Left kidney (tissue), 8 donors: ENCODE measurements at places on chromosomes 7 and 10. TPM values are rescaled to one million over a fixed set of nuclear protein-coding genes. Genes with fewer than 3 reads are reported as not detected.

TFAM gene
- polyA plus RNA-seq: 77.9 TPM

TACR2 gene
- polyA plus RNA-seq: 0.38 TPM

AP1S1 gene
- 66.7 TPM for polyA plus RNA-seq

LIPK gene
- not detected for polyA plus RNA-seq

ZNF467 gene
- 27.8 TPM for polyA plus RNA-seq

THSD7A gene
- polyA plus RNA-seq: 86.9 TPM

NPC1L1 gene
- 2.3 TPM for polyA plus RNA-seq

TECTB gene
- polyA plus RNA-seq: not detected

KEL gene
- polyA plus RNA-seq: 3.8 TPM

H2BK1 gene
- polyA plus RNA-seq: not detected

FBXO24 gene
- 2.6 TPM for polyA plus RNA-seq

CDC14C gene
- 0.08 TPM for polyA plus RNA-seq

ADRB1 gene
- polyA plus RNA-seq: 0.12 TPM

MLXIPL gene
- 4.8 TPM for polyA plus RNA-seq

HMX2 gene
- polyA plus RNA-seq: 0.75 TPM

PRSS37 gene
- 0.73 TPM for polyA plus RNA-seq

FAM241B gene
- 10.9 TPM for polyA plus RNA-seq

NXPH1 gene
- 0.25 TPM for polyA plus RNA-seq

- DNase-seq: no peak
These were observed 9.5 kb upstream of the SEM1 start for GRCh38 chr7:96719164-96719563.

DNA sequence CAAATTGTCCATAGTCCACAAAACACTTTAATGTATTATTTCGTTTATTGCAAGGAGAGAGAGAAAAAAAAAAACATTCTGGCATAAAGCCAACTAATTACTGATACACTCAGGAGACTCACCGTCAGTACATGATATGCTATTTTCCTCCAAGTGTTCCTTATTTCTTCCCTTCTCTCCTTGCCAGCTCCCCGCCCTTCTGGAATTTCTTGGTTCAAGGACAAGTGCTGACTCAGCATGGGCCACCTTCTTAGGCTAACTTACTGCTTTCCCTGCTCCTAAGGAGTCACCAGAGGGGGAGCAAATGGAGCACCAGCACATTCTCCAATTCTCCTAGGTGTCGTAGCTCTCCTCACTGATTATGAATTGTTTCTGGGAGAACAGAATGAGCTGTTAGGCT lies 133.8 kb upstream of the HDAC9 start:
- no peak for DNase-seq

DNA sequence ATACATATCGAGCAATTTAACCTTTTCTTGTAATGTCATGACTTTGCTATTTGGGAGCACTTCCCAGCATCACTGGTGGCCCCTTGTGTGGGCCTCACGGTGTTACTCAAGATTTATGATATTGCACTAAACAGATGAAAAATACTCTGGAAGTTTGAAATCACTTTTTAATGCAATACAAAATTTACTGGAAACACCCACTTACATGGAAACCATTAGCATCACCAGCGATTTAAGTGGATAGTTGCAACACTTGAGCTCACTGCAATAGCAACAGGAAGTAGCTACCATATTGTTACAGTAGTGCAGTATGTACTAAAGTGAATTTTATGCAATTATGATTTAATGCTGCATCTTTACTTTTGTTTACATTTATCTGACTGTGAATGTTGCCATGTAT lies 184.4 kb downstream of the MDFIC start:
- no peak for DNase-seq

DNA sequence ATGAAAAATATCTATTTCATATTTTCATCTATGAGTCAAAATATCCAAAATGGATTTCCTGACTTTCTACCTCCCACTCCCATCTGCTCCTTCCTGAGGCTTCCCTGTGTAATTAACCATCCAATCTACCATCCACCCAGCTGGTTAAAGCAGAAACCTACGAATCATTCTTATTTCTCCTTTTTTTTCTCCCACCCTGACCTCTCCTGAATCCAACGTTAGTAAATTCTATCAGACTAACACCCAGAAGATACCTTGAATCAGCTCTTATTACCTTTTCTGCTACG lies 3.7 kb upstream of the LIPF start:
- DNase-seq: no peak

GRCh38 chr7:35241436-35241835 lies 12.5 kb downstream of the TBX20 start:
- no peak for DNase-seq

- DNase-seq: no peak
These were observed 140.0 kb downstream of the ZNF365 start for GRCh38 chr10:62514079-62514693.

GRCh38 chr10:103618575-103619423 lies 125.3 kb downstream of the NEURL1 start:
- no peak for DNase-seq

DNA sequence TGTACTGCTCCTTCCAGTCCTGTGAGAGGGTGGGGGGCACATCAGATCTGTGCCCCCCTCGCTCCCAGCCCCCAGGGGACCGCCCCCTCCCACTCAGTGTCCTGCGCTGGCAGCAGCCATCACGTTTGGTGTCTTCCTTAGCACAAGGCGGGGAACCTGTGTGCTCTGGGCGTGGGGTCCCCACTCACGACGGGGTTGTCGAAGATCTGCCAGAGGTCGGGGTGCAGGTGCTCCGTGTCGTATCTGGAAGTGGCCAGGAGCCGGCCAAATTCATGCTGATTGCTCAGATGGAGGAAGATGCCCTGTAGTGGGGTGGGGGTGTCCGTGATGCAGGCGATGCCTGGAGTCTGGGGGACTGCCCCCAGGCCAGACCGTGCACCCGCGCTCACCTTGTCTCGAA lies 7.2 kb downstream of the PLOD3 start:
- DNase-seq: no peak

DNA sequence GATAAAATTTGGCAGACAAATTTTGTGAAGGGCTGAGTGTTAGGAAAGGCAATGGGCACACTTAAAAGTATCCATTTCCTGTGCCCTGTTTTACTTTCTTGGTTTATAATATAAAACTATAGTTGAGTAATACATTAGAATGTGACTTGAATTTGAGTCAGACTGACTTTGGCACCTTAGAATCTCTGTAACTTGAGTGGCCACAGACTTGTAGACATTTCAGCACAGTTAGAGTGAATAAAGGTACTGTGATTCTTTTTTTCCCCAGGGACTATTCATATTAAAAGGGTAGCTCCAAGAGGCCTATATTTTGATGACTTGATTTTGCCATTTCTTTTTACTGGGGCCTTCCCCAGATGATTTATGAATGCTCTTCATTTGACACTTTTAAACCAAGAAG lies 22.4 kb downstream of the GBF1 start:
- DNase-seq: no peak

GRCh38 chr7:103940382-103941268 lies 48.8 kb downstream of the RELN start:
- DNase-seq: no peak

DNA sequence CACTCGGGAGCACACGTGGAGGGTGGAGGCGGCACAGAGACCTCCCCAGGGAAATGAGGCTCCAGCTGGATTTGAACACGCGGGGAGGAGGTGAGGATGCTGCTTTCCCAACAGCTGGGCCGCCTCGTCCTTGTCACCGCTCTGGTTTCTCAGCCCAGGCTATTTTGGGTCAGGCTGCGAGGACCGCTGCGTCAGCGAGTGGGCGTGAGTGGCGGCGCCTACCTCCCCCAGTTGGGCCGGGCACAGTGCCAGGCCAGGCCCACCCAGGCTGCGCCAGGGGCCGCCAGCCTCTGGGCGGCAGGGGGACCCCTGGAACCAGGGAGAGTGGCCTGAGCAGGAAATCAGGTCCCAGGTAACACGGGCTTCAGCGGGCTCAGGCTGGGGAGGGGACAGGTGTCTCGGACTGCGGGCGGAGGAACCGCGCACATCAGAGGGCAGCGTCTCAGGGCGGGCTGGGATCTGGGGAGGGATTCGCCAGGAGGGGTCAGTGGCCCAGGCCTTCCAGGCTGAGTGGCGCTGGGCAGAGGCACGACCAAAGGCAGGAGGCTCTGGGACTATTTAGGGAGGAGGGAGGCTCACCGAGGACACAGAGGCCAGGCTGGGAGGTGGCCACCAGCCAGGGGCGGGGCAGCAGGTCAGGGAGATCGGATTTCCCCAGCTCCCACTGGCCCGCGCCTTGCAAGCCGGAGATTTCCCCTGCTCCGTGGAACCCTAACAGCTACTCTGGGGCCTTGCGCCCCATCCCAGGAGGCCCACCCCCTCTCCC lies 125.2 kb upstream of the RET start:
- DNase-seq: peak; percentile 60

DNA sequence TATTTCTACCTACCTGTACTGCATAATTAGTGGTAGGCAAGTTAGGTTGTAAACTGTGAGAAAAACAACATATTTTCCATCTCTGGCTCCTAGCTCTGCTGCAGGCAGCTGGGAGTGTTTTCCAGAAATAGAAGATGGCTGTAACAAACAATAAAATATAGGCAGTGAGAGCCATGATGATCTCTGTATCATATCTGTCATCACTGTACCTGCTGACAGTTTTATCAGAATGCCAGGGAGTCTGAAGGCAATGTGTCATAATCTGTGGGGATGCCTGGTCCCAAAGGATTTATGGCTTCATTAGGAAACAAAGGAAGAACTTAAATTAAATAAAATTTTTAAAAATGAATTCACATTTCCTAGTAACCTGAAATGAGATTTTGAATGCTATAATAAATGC lies 160.9 kb upstream of the SMIM30 start:
- no peak for DNase-seq

- no peak for DNase-seq
These were observed 55.8 kb downstream of the HBP1 start for GRCh38 chr7:107224374-107225223.

GRCh38 chr10:104100795-104101194 lies 15.1 kb upstream of the COL17A1 start:
- DNase-seq: no peak

DNA sequence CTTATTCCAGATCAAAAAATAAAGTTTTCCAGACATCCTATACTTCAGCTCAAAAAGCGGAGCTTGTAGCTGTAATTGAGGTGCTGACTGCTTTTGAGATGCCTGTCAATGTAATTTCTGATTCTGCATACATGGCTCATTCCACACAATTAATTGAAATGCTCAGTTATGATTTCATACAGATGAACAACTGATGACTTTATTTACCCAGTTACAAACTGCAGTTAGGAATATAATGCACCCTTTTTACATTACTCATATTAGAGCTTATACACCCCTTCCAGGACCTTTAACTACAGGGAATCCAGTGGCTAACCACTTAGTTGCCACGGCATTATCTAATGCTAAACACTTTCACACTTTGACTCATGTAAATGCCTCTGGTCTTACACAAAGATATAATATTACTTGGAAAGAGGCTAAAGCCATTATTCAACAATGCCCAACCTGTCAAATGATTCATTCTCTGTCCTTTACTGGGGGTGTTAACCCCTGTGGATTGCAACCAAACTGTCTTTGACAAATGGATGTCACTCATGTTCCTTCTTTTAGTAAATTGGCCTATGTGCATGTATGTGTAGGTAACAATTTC lies 147.3 kb downstream of the ZNF33B start:
- DNase-seq: no peak

DNA sequence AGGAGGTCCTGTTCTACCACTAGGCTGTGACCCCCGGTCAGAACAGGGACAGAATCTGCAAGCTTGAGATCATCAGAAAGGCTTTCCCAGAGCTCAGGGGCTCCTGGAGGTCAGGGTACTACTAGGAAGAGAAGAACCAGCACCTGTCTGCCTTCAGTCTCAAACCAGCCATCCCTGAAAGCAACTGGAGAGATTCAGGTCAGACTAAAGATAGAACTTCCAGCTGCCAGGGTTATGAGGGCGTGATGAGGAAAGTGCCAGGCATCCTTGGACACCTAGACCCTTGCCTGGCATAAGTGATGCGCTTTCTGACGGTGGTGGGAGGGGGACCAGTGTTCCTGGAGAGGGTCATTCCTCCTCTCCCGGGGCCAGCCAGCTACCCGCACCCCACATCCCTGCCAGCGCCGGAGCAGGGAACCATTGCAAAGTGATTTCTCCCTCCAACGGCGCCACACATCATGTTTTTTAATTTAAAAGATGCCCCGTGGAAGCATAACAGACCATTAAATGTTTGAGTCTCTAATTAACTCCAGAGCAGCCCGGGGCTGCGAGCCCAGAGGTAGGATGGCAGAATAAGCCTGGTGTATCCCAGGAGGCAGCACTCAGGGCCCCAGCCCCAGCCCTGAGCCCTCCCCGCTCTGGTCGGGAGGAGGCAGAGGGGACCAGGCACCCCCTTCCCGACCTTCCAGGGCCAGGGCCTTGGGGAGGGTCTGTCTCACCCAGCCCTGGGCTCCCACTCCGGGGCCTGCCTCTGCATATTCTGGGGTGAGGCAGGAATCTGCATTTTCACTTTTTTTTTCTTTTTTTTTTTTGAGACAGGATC lies 64.0 kb downstream of the ELFN1 start:
- DNase-seq: no peak

- no peak for DNase-seq
These were observed 432.6 kb downstream of the TNS3 start for GRCh38 chr7:47149208-47149839.

- DNase-seq: no peak
These were observed 479 bp downstream of the PNPLA8 start for GRCh38 chr7:108525327-108525984.

GRCh38 chr10:123554656-123555055 lies 111.5 kb upstream of the GPR26 start:
- DNase-seq: no peak

- DNase-seq: no peak
These were observed 21.8 kb downstream of the MAP3K8 start for GRCh38 chr10:30455816-30456215.

- no peak for DNase-seq
These were observed 94.1 kb downstream of the HBP1 start for GRCh38 chr7:107262857-107263256.

DNA sequence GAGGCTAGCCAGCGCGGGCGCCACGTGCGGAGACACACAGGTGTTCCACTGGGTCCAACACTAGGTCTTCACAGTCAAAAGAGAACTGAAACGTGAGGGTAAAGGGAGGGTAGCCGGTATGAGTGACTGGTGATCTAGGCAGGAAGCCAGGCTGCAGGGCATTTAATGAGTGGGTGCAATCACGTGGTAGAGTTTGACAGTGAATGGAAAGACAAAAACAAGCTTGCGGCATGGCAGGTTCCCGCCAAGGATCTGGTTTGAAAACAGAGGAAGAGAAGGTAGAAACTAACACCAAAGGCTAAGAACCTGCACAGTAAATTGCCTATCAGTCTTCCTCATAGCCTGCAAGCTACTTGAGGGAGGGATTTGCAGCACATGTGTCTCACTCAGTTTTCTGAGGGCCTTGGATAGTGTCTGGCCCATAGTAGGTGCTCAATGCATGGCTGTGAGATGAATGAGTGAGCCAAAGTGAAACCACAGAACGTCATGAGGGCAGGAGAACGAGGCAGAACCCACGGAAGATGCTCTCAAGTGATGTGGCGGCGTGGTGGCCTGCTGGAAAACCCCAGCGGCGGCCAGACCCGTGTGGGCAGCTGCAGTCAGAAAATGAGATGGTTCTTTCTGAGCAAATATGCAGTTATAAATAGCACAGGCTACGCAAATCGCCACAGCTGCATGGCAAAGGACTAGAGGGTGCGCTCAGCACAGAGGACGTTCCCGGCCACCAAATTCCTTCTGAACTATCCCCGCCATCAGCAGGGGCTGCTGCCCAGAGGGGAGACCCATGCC lies 183.6 kb upstream of the NFE2L3 start:
- no peak for DNase-seq

- DNase-seq: peak; percentile 41
These were observed 82.7 kb downstream of the SPAG6 start for GRCh38 chr10:22427890-22428571.
